ENCODE measurements at places on chromosomes 2 and 18.

DNA sequence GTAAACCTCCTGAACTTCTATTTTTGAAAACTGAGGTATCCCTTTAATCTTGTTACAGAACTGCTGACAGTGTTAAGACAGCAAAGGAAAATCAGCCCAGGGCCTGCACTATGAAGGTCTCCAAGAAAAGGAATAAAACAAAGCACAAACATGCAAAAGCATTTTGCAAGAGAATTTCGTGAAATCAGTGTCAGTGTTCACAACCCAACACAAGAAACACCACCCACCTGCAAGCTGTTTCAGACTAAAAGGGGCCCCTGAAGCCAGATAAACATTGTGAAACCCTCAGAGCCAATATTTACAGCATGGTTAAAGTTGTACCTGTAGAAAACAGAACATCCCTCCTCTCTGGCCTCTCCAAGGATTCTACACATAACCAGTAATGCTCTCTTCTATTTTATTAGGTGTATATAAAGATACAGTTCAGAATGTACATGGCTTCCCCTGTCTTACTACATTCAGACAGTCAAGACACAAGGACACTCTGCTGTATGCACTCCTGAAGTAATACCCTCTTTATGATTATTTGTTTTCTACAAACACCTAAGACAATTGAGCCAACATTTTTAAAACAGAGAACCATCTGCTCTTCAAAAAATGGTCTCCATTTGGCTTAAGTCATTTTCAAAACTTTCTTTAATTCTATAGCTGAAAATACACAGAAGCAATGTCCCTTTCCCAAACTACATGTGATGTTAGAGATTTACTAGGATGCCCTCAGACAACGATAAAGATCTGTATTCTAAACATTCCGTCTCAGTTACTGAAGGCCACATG lies 149.5 kb upstream of the ZFP36L2 start:
- DNase-seq = no peak

DNA sequence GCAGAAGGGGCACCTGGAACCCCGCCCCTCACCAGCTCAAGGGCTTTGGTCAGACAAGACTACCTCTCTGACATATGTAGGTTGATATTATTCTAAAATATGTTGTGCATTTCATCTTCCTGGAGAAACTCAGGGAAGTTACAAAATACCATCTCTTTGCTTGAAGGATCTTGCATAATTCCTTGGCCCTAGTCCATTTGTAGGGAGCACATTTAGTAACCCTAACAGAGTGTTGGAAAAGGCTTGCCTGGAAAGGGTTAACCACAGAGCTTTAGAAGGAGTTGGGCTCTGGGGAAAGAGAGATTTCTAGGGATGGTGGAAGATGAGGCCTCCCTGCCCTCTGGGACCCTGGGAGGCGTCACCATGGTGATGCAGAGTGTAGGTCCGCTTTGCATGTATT lies 143.0 kb upstream of the SLC1A4 start:
- DNase-seq = no peak

GRCh38 chr2:164388511-164388910 lies 232.8 kb downstream of the GRB14 start:
- no peak for DNase-seq

- no peak for DNase-seq
Observed at GRCh38 chr18:1012775-1013174, 108.1 kb downstream of the ADCYAP1 start.

DNA sequence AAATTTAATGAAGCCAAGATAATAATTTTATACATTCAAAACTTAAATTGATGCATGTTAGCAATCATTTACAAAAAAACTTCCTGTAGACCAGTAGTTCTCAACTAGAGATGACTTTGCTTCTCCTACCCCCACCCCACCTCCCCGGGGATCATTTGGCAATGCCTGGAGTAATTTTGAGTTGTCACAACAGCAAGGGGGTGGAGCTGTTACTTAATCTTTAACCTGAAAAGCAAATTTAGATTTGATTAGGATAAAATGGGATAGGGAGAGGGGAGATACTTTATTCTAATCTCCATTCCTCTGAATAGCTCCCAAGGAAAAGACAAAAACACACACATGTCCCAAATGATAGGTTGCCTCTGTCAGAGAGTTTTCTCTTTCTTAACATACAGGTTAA lies 4.2 kb downstream of the SLC40A1 start:
- DNase-seq = no peak

DNA sequence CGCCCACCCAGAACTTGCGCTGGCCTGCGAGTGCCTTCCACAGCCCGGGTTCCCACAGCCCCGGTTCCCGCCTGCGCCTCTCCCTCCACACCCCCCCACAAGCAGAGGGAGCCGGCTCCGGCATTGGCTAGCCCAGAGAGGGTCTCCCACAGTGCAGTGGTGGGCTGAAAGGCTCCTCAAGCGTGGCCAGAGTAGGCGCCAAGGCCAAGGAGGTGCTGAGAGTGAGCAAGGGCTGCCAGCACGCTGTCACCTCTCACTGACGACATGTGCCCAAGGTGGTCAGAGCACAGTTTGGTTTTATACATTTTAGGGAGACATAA lies 15.3 kb upstream of the PXDN start:
- no peak for DNase-seq

DNA sequence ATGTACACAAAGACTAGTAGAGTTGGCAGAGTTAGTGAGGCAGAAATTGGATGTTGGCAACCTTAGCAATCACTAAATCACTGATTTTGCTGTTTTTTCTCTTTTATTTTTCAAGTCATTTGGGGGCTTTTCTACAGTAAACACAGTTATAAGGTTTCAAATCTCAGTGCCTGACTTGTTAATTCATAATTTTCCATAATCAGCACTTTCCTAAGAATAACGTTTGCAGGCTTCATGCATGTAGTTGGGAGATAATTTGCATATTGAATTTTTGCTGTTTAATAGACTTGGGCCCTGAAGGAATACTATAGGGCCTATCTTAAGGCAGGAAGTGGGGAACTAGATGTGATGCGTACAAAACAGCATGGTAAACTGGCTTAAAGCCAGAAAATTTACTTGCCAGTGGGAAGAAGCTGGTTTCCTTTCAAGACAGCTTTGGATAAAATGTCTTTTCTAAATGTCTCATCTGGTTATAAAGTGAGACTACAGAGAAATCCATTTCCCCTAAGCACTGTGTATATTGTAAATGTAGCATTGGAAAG lies 127.2 kb upstream of the SMIM21 start:
- no peak for DNase-seq

DNA sequence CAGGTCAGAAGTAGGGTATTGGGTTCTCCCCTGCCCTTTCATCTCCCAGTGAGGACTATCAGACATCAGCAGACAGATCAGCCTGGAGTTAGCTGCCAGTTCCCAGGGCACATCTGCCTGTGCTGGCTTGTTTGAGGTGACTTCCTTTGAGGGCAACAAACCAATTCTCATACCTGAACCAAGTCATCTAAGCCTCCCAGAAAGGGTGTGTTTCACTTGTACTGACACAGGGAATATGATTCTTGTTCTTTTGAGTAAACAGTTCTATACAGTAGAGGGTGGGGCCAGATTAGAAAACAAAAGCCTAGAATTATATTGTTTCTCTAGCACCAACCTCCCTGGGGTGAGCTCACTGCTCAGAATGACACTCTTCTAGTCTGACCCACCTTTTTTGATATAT lies 591.9 kb downstream of the SLC4A3 start:
- no peak for DNase-seq

GRCh38 chr18:59061914-59062642 lies 77.6 kb upstream of the SEC11C start:
- no peak for DNase-seq

DNA sequence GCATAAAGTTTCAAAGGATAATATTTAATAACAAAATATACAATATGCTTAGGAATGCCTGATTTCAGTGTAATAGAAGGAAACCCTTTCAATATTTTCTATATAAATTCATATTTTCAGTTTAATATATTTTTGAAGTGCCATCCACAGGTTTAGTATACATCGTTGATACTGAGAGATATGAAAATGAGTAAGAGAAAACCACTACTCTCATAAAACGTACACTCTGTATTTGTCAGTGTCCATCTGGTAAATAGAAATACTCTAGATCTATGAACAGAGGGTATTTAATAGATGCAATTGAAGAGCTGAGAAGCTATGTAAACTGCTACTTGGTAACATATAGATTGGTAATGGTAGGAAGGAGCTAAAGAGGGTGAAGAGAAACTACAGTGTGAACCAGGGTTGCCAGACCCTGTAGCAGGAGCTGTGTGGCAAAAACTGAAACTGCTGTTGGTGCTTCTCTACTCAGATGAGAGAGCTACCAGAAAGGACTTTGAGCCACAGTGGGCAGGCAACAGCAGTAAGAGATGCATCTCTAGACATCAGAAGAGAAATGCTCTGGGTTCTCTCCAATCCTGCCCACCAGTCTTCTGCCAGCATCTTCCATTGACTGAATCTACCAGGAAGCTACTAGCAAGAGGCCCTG lies 187.4 kb downstream of the CCDC102B start:
- DNase-seq = no peak

DNA sequence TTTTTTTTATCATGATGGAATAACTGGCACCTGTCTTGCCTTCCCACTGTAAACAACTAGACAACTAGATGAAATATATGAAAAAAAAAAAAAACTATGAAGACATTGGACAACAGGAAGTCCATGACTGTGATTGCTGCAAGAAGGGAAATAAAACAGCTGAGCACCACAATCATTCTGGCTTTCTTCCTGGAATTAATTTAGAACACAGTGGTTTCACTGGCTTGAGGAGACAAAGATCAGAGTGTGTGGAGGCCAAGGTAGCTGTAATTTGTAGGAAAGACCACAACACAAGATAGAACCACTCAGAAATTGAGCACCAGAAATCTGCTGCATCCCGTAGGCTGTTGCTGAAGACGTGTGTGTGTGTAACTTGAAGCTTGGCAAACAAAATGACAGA lies 121.1 kb upstream of the PID1 start:
- DNase-seq = no peak

DNA sequence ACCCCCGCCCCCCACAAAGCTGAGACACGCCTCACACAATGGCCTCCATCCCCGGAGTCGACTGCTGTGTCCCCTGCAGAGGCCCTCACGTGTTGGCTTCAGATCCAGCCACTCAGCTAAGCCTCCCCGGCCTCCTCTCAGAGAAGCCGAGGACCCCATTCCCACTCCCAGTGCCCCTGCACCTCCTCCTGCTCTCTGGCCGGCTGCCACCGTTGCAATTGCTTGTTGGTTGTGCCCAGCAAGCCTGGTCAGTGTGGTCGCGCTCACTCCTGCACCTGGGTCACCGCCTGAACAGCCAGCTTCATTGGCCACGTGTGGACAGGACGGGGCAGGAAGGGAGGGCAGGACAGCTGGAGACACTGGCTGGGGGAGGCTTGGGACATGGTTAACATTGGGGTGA lies 191.5 kb upstream of the SALL3 start:
- DNase-seq = no peak

DNA sequence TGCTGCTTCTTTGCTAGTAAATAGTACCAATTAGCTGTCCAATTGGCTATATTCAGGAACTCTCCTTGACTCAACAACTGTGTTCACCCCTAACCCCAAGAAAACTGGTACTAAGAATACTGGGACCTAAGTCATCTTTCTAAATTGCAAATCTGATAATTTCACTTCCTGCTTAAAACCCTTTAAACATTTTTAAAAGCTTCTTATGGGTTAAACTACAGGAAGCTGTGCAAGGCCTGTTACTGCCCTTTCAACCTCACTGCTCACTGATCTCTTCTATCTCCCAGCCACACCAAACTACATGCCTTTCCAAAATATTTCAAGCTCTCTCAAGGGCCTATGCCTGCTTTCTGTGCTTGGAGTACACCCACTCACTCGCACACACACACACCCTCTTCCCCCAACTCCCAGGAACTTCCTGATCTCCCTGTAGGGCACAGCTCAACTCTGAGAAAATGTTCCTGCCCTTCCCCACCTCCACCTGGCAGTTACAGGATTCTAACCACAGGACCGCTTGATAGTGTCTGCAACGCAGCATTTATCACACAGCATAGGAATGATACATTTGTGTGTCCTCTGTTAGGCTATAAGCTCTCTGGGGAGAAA lies 6.7 kb downstream of the LMAN1 start:
- no peak for DNase-seq

GRCh38 chr18:57930476-57930875 lies 113.5 kb upstream of the NEDD4L start:
- no peak for DNase-seq

DNA sequence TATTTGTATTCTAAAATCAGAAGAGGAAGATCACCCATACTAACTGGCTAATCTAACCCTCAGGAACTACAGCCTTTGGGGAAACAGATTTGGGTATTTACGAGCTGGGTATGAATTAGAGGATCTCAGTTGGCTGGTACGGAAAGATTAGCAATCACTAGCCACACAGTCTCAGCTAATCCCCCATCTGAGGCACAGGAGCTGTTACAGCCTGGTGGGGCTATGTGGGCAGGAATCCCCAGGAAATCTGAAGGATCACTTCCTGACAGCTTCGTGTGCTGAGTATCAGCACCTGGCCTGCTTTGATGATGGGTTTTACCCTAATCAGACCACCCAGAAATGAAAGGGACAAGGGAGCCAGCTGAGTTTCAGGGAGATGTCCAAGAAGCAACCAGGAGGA lies 206.3 kb downstream of the AFF3 start:
- DNase-seq = no peak

GRCh38 chr18:3604498-3605408 lies 154.8 kb downstream of the TGIF1 start:
- DNase-seq = no peak

GRCh38 chr2:112751451-112752197 lies 12.8 kb downstream of the CKAP2L start:
- DNase-seq = no peak

GRCh38 chr2:10078704-10079265 lies 1.4 kb downstream of the CYS1 start:
- no peak for DNase-seq

GRCh38 chr2:122683018-122683417 lies 927.6 kb downstream of the TSN start:
- DNase-seq = no peak

- DNase-seq = no peak
Observed at GRCh38 chr18:48563027-48563426, 24.2 kb downstream of the CTIF start.

DNA sequence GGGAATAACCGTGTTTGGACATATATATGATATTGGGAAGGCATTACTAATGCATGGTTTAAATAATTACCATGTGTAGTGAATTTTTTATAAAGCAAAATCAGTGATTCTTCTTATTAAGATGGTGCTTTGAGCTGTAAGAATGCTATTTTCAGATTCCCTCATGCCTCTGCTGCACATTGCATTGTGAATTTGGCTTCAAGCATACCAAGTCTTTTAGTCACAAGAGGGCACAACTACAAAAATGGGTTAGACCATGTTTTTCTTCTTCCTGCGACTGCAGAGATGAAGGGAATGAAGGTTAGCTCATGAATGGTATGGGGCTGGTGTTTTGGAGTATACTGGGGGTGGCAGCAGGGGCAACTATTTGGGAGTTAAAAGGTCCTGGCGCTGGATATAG lies 320.1 kb downstream of the SLC4A3 start:
- DNase-seq = no peak

DNA sequence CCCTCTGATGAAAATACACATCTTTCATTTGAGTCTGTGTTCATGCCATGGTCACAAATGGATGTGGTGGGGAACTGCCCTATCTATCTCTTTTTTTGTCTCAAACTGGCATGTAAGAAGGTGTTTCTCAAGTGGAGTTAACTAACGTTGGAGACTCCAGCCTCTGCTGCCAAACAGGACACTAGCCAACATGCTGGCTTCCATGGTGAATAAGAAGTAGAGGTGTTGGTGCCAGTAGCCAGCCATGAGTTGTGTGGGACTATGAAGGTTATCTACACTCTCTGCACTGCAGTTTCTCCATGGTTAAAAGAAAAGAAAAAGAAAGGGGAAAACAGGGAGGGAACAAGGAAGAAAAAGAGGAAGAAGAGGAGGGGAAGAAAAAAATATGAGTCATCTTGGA lies 149.0 kb upstream of the TMEM200C start:
- DNase-seq = no peak
